Activated T-helper 2 cell treated with anti-CD3 and anti-CD28 coated beads, Interferon-gamma antibody, Interleukin-2, Interleukin-4, amounts not matched to agents 10 μg/mL and 5 μg/mL and 100 μg/mL, durations not matched to agents 14 hours and 24 hours and 36 hours (primary cell): ENCODE measurements at places on chromosomes 6 and 20. TPM values are rescaled to one million over a fixed set of nuclear protein-coding genes. Genes with fewer than 3 reads are reported as not detected.
A peak's percentile ranks its signal among the peaks of the same experiment; 100 is the strongest.

- DNase-seq, result no peak
Observed at GRCh38 chr20:58707770-58708169, 15.2 kb downstream of the NPEPL1 start.

DNA sequence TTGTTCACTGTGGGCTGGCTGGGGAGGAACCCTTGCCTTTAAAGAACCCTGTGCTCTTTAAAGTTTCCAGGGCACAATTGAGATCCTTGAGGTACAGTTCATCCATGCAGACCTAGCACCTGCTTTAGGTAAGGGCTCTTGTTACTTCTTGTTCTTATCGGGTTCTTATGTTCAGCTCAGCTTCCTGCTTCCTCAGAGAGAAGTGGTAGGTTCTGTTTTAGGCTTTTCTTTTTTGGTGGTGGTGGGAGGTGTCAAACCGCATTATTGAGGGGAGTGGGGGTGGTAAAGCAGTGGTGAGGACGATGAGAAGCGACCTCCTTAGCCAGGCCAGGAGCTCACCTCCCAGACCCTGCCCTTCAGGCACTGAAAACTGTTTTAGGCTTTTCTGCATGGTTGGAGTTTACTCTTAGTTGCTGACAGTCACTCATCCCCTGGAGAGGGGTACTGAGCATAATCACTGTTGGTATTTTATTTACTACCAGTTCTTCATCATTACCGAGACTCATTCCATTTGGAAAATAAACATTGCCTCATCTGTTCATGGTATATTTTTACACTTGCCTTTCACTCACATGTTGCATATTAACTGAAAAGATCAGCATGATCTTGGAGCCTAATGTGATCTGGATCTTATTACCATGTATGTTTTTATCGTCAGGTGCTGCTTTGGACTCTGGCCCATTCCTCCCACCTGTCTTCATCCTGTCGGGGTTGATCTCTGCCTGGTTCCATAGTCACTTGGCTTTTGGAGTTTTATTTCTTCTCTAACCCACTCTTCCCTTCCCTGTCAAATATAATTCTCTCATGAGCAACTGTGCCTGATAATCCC, 35.4 kb downstream of the SLC16A10 start:
- DNase-seq, result no peak

TXLNB gene
- 0.05 TPM in 1 of 2 replicates, not detected in the other for total RNA-seq

DNA sequence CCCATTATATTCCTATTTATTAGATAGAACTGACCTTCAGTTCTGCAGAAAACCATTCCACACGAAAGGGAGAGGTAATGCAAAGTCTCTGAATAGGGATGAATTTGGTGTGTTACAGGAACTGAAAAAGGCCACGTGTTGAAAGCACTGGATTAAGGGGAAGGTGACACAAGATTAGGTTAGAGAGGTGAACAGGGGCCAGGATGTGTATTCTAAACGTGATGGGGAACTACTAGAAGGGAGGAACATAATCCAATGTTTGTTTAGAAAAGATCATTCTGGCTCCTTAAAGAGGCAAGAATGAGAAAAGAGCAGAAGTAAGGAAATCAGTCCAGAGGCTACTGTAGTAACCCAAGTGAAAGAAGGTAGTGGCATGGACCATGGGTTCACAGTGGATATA, 6.3 kb upstream of the ZKSCAN8 start:
- DNase-seq, result no peak

DNA sequence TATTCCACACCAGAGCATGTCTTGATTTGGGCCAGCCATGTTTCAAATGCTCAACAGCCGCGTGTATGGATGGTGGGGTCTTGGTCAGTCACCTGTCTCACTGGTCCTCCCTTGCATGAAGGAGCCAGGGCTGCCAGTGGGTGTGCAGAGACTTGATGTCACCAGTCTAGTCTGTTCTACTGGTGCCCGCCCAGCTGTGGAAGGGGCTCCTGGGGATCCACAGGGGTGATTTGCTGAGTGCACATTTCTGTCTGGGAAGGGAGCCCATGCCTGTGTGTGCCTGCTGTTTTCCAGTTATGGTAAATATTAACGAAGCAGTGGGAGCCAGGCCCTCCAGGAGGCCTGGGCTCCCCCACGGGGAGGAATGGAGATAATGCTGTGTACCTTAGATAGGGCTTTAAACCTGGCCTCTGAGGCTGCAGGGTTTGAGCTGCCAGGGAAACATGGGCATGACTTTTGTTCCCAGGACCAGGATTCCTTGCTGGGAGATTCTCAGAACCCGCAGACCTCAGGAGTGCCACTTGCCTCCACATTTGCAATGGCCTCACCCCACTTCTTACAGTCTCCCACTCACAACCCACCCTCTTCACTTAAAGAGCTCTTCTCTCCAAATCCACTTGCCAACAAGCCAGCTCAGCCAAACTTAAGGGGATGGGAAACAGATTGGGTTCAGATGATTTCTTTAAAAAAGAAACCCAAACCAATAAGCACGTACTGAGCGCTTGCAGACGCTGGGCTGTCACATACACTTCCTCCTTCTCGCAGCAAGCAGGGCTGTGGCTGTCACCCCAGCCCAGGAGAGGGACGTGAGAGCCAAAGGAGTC, 54.1 kb downstream of the VEGFA start:
- DNase-seq, result no peak

- no peak for DNase-seq
Observed at GRCh38 chr6:82611751-82612150, 248.1 kb downstream of the TPBG start.

SLC35F1 gene
- total RNA-seq, result 0.09 TPM in 1 of 2 replicates, not detected in the other

DNA sequence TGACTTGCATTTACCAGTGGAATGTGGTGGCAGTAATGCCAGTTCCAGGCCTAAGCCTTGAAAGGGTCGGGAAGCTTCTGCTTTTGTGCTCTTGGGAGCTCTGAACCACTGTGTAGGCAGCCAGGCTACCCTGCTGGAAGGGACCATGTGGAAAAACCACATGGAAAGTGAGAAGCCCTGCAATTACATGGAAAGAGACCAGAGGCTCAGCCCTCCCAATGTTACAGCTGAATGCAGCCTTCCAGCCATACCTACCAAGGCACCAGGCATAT, 14.9 kb upstream of the KCNB1 start:
- DNase-seq, result no peak

DNA sequence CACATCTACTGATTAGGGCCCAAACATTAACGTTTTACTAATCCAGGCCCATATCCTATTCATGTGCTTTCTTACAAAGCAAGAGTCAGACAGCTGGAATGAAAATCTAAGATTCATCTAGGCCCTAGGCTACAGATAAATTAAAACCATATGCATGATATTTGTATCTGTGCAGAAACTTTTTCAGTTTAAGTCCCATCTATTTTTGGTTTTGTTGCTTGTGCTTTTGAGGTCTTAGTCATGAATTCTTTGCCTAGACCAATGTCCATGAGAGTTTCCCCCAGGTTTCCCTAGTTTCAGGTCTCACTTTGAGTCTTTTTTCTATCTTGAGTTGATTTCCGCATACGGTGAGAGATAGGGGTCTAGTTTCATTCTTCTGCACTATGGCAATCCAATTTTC, 20.2 kb downstream of the ADNP start:
- no peak for DNase-seq

DNA sequence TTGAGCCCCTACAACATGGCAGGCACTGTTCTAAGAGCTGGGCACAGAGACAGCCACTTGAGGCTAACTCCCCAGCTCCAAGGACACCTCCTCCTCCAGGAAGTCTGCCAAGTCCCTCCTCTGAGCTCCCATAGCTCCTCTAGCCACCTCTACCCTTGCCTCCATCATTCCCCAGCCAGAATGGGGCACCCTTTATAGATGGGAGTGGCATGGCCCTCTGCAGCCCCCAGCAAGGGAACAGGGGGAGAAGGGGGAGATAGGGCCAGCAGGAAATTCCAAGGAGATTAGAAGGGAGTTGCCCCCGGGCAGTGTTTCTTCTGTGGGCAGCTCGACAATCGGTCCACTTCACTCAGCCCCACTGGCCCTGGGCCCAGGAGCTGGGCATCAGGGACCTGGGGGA, 19.7 kb upstream of the TLDC2 start:
- no peak for DNase-seq

DNA sequence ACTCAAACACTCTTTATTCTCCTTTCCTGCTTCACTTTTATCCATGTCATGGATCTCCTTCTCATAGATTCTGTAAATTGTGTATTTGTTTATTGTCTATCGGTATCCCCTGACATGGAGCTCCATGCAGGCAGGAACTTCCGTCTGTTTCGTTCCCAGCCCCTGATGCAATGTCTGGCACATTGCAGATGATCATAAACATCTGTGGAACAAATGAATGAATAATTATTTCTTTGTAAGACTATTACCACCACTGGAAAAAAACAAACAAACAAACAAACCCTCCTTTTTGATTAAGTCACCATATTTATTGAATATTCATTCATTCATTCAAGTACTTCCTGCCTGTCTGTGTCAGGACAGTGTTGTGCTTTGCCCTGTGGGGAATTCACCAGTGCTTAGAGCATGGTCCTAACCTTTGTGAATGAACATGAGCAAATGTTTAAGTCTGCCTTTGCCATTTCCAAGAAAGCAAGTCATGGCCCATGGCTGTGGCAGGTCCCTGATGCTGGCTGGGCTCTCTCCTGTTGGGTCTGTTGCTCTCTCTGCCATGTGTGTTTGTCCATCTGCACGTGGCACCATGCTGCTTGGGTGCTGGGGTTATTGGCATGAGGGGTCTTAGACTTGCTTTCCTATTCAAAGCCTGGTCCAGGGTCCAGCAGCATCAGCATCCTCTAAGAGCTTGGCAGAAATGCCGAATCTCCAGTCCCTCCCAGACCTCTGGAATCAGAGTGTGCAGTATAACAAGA, 47.5 kb upstream of the NAA20 start:
- DNase-seq, result no peak

SYTL3 gene
- 232 and 242 TPM in 2 replicates for total RNA-seq

SIM1 gene
- total RNA-seq, result 0.02 TPM in 1 of 2 replicates, not detected in the other

DNA sequence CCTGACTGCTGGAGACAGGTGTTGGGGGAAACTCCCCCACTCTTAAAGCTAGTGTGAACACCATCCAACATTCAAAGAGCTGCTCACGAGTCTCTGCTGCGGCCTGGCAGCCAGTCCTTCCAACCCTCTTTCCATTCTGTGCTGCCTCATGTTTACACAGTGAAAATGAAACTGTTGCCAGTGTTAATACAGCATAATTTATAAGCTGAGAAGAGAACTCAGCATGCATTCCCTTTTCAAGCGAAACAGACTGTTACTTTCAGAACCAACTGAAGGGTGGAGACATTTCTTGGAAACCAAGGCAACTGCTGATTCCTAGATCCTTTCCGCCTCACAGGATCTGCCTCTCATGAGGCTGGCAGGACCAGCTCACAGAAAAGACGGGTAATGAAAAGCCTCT, 533.8 kb upstream of the ID4 start:
- DNase-seq, result no peak

DNA sequence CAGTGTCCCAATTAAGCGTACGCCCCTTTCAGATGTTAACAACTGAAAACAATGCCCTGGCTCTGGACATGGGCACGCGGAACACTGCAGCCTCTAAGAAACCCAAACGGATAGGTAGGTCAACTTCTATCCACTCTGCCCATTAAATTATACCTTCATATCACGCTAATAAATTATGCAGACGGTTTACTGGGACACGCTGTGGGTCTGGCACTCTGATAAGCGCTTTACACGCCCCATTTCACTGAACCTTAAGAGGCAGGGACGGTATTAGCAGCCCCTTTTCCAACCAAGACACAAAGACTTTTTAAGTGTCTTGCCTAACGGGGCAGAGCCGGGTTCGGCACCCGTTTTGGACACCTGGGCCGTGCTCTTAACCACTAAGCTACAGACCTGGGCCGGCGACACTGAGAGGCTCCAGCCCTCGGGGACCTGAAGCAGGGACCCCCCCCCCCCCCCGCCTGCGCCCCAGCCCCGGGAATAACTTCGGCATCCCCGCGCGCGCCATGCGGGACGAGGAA, 744 bp downstream of the STAU1 start:
- DNase-seq, result peak; percentile 15

PTPRK gene
- 4.2 and 6.1 TPM in 2 replicates for total RNA-seq

DNA sequence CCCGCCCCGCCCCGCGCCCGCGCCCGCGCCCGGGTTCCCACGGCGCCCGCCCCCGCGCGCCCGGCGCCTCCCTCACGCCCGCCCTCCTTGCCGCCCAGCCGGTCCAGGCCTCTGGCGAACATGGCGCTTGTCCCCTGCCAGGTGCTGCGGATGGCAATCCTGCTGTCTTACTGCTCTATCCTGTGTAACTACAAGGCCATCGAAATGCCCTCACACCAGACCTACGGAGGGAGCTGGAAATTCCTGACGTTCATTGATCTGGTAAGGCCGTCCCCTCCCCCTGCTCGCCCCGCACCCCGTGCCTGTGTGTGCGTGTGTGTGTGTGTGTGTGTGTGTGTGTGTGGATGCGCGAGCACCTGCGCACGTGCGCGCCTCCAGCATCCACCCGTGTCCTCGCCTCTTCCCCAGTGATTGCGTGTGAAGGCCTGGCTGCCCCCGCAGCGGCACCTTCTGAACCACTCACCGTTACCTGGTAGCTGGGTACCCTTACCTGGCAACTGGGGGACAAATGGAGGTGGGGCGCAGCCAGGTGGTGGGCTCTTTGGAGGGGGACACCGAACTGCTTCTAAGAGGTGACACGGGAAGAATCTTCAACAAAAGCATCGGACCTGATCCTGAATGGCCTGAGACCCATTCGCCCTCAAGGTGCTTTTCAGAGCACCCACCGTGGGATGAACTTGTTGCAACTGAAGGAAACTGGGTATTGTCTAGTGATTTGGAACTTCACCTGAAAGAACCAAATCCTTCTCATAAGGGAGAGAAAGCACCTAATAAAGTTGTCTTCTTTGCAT, at the start of gene AIG1:
Gene AIG1 (plus strand): TSS at position 84 of the 791 bp plus-strand sequence. CDS start 37 bp downstream, at position 121.
- DNase-seq, result peak; percentile 52

GRCh38 chr6:88157106-88157505, 9.0 kb downstream of the CNR1 start:
- no peak for DNase-seq

- DNase-seq, result no peak
Observed at GRCh38 chr6:112178846-112179245, 75.5 kb downstream of the LAMA4 start.

- DNase-seq, result no peak
Observed at GRCh38 chr6:27478141-27478705, 5.3 kb upstream of the ZNF184 start.

SLC22A2 gene
- not detected in 2 replicates for total RNA-seq

DNA sequence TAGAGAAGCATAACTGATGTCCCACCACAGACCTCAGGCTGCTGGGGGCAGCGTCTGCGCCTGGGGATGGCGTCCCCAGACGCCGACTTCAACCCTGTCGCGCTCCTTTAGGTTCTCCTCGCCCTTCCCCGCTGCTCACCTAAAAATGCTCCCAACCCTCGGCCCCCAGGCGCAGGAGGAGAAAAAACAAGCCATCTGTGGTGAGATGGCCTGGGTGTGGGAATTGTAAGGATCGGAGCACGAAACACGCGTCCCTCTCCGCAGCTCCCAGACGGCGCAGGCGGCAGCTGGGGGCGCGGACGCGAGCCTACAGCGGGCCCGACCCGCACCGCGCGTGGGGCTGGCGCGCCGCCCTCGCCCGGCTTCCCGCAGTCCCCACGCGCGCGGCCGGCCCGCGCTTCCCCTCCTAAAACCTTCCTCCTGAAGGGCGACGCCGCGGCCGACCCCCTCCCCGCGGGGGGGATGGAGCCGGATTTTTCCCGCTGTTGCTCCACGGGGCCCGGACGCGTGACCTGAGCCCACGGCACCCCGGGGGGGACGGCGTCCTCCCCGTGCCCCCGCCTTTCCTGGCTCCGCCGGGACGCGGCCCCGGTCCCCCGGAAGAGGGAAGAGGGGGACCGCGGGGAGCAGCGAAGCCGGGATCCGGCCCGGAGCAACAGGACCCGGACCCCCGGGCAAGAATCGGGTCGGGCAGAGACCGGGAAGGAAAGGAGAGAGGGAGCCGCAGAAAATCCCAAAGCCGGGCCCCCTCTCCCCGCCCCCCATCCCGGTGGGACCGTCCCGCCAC, 611 bp downstream of the EPB41L2 start:
- no peak for DNase-seq
